ENCODE measurements at places on chromosomes 7 and 10.

DNA sequence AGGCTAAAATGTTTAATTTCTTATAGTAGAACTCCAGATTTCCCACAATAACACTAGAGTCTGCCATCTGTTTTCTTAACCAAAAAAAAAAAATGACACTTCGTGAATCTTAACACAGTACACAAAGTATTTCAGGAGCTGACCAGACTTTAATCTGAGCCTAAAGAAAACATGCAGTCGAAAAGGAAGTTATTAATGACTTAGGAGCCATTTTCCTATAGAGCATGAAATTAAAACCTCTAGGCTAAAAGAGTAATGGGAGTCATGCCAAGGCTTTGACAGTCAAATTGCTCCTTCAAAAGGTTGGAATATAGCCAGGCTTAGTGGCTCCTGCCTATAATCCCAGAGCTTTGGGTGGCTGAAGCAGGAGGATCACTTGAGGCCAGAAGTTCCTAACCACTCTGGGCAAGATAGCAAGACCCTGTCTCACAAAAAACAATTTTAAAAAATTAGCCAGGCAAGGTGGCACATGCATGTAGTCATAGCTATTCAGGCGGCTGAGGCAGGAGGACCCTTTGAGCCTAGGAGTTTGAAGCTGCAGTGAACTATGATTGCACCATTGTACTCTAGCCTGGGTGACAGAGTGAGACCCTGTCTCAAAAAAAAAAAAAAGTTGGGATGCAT lies 13.6 kb downstream of the MICU1 start:
- no peak for DNase-seq

- DNase-seq, result no peak
Observed at GRCh38 chr10:24533981-24534380, 189.7 kb downstream of the ARHGAP21 start.

GRCh38 chr7:95630702-95631458 lies 34.6 kb upstream of the PDK4 start:
- no peak for DNase-seq

DNA sequence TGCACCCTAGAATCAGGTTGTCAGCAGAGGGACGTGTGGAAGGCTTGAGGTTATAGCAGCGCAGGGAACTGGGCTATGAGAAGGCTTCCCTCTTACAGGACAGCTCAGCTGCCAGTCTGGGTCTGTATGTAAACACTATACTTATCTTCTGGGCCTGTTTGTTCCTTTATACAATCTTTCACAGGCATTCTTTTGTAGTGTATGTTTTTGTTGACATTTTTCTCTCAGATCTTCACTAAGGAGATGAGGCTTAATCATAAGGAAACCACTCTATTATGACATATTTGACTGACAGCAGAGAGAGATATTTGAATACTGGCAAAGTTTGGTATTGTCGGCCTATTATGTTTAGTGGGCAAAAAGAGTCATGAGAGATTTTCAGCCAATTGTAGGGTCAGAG lies 929 bp downstream of the GBF1 start:
- DNase-seq, result no peak

DNA sequence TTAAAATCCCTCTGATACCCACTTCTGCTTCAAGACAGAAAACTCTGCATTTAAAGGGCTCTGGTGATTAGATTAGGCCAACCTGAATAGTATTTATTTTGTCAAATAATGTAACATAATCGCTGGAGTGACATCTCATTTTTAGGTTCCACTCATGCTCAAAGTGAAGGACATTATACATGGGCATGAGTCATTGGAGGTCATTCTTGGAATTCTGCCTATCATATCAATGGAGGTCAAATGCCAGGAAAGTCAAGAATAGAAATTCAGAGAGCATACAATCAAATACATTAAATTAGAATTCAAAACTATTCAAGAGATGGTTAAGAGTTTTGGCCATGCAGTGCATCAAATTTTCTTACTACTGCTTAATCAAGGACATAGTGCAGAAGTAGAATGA lies 50.8 kb upstream of the PRSS1 start:
- no peak for DNase-seq

DNA sequence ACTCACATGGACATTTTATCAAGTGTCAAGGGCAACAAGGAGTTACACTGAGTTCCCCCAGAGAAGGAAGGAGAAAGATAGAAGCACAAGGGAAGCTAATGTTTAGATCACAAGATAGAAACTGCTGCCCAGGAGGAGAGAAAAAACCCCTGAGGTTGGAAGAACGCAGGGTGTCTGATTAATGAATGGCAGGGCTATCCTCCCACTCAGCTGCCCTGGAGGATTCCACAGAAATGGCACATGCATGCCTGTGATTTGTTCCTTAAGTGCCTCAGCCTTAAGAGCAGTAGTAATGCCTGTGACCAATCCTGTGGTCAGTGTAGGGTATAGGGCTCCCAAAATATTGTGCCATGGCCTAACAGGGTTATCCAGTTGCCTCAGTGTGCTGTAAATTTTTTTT lies 20.2 kb downstream of the DNAJB9 start:
- no peak for DNase-seq

DNA sequence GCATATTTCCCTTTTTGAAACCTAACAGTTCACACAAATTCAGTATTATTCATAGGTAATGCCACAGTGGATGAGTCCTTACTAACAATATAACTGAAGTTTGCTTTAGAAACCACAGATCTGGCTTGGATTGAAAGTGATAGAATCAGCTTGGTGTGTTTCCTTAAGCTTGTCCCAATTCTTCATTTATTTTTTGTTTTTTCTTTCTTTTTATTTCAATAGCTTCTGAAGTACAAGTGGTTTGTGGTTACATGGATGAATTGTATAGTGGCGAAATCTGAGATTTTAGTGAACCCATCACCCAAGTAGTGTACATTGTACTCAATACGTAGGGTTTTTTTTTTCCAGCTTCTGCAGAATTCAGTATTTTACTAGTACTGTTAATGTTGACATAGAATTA lies 518.2 kb upstream of the SEMA3D start:
- no peak for DNase-seq

GRCh38 chr10:70440296-70441160 lies 953 bp downstream of the NODAL start:
- DNase-seq, result no peak

GRCh38 chr7:150983893-150984368 lies 5.8 kb upstream of the KCNH2 start:
- no peak for DNase-seq

- DNase-seq, result no peak
Observed at GRCh38 chr10:34698979-34699378, 116.1 kb downstream of the PARD3 start.

GRCh38 chr10:513393-513792 lies 176.1 kb downstream of the DIP2C start:
- no peak for DNase-seq

DNA sequence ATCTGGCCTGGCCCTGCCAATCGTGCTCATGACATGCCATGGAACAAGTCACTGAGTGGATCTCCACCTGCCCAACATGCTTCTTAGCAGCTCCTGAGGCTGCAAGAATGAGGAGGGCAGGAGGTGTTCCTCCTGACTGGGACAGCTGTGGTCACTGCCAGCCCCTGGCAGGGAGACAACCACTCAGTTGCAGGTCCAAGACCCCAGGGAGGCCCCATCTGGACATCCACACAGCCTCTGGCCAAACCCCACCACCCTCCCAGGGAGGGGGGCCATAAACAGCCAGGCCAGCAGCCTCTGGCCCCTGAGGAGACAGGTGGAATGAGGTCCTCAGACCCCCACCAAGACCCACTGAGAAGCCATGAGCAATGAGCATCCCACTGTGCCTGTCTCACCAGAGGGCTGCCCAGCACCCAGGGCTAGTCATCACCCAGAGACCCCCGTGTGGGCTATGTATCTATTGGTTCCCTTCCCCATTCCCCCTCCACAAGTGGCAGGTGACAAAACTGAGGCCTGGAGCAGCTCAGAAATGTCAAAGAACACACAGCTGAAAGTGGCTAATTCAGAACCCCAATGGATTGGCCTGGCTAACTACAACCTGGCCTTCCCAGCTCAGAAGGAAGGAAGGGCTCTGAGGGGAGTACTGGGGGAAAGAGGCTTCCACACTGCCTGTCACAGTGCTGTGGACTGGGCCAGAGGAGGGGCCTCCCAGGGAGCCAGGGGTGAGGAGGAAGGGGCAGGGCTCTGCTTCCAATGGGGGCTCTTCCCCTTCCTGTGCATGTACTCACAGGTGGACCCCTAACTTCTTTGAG lies 3.0 kb downstream of the GPRIN2 start:
- DNase-seq, result no peak

GRCh38 chr7:67857698-67858097 lies 861.1 kb downstream of the TYW1 start:
- no peak for DNase-seq

DNA sequence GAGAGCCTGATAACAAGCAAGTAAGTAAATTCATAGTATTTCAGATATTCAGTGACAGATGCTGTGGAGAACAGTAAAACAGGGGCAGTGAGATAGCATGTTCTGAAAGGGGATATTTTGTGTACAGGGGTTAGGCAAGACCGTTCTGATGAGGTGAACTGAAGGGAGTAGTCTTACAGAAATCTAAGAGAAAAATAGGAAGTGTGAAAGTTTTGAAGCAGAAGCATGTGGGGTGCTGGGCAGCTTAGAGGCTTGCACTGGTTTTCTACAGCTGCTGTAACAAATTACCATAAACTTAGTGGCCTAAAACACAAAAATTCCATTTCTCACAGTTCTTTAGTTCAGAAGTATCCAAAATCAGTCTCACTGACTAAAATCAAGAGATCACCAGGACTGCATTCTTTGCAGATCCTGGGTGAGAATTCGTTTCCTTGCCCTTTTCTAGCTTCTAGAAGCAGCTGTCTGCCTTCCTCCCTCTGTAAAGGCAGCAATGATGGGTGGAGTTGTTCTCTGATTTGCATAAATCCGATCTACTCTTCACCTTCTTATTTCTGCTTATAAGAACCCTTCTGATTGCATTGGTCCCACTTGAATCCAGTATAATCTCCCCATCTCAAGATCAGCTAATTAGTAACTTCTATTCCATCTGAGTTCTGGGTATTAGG lies 7.5 kb upstream of the KLF14 start:
- no peak for DNase-seq

DNA sequence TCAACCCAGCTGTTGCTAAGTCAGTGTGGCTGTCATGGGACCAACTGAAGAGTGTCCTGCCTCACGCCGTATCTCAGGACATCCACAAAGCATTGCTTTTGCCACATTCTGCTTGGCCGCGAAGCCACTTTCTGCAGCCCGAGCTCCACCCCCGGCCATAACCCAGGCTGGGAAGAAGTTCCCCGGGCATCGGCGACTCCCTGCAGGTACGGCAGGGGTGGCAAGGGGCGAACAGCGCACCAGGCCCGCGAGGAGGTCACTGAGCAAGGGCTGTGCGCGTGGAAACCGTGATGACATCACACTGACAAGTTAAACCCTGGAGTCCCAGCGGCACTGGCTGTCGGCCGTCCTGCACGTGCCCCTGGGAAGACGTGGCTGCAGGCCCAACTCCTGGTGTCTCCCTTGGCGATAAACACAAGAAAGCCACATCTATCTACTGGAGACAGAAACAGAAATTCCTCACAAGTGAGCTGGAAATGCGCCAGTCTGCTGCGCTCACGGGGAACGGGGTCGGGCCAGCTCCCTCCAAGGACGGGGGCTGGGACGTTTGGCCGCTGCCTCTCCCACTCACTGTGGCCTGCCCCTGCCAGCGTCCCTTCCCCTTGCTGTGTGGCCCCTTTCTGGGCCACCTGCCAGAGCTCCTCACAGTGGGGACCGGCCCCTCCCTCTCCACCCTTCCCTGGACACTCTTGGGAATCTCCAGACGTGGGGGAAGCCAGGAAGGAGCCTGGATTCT lies 326.3 kb downstream of the DNAJB6 start:
- DNase-seq, result no peak

DNA sequence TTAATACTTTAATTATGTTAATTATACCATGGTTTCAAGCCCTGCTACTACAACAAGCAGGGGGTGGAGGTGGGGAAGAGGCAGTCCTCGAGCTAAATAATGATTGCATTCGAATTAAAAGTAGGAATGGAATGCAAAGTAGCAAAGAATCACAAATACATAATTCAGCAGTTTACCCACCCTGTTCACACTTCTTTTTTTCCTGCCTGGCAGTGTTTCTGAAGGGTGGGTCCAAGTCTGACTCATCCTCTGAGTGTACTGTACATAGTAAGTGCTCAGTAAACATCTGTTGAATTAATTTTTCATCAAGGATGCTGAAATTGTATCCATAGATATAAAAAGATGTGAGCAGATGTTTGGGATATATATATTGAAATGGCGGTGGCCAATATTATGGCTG lies 778.8 kb downstream of the LRMDA start:
- no peak for DNase-seq

DNA sequence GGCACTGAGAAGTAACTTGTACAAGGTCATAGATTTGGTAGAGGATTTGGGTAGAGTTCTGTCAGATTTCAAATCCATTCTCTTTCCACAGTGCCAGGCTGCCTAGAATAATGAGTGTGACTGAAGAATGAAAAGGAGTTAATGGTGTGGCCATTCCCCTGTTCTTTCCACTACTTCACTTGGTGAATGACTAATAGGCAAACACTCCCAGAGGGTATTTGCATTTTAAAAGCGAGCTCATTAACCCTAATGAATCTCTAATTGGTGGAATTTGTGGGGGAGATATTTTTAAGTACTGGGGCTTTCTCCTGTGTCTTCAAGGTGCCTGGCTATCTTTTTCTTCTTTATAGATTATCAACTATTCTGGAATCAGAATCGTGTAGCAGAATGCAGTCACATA lies 74.8 kb upstream of the RPA3 start:
- DNase-seq, result no peak

DNA sequence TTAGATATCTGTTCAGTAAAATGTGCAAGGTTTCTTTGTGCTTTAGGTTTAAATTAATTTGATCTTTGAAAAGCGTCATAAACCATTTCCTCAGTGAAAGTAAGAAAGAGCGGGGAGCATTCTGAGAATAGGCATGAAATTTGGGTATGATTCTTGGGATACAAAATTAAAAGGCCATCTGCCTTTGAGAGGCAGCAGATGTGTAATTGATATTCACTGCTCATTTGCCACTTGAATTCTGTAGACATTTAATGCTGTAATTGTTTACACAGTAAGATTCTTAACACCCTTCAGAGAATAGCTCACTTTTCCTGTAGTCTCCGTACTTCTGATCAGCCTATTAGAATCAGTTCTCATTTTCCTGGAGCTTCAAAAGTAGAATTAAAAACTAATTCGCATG lies 18.7 kb downstream of the FRMD4A start:
- DNase-seq, result no peak

- no peak for DNase-seq
Observed at GRCh38 chr7:130145424-130146100, 59.6 kb downstream of the TMEM209 start.

- DNase-seq, result no peak
Observed at GRCh38 chr10:19169684-19170083, 121.1 kb downstream of the MALRD1 start.

DNA sequence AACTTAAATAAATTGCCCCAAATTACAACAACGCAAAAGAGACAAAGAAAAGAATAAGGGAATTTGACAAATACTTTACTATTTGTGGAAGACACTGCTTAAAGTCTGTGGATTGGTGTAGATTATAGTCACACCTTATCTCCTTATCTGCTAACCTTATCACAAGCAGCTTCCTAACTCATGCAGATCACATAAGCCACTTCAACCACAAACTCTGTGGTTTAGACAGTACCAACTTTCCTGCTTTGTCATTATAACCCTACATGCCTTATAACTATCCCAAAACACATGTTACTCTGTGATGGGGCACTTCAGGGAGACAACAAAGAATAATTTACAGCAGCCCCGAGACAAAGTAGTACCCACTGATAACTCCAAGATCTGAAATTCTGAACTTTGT lies 41.5 kb upstream of the PPP3CB start:
- no peak for DNase-seq

GRCh38 chr7:27202018-27202861 lies 2.3 kb upstream of the HOXA13 start:
- DNase-seq, result no peak

GRCh38 chr7:40311307-40311706 lies 176.5 kb downstream of the SUGCT start:
- DNase-seq, result no peak

All from pons (tissue), 1 donor.